ENCODE measurements at places on chromosomes 11 and 22. TPM values are rescaled to one million over a fixed set of nuclear protein-coding genes. Genes with fewer than 3 reads are reported as not detected.

DNA sequence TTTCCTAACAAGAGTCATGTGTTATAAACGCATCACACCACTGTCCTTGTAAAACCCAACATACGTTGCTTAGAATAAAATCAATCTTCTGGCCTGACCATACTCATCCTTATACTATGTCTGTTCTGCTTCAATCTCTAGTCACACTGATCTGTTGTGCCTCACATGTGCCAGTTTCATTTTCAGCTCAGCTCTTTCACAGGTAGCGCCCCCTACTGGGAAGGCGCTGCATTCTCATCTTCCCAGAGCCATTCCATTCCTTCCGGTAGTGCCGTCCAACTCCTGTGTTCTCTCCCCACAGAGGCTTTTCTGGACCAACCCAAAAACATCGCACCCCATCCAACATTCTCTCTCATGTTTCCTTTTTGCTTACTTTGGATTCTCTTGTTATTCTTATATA is 22.2 kb downstream of the CASP5 start:
- no peak overlapping the region for H3K4me3 ChIP-seq
- peak; percentile 29 for DNase-seq
- no peaks in the 10 kb centered on the region for H3K36me3 ChIP-seq
- no peaks in the 10 kb centered on the region for H3K27me3 ChIP-seq
- no peaks in the 10 kb centered on the region for H3K4me1 ChIP-seq

DNA sequence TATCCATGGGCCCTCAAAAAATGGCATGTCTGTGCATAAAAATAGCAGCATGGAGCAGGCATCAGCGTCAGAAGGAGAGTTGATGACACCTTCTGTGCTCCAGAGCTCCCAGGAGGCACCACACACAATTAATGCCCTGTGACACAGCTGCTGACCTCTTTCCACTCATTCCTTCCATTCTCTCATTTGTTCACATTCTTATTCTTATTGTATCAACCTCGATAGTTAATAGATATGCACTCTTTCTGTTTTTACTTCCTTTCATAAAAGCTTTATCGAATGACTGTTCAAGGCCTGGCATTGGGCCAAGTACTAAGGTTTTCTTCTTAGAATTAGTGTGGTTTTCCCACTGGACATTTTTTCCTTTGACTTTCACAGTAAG is 266.0 kb upstream of the MTNR1B start:
- H3K36me3 ChIP-seq: no peaks in the 10 kb centered on the region
- DNase-seq: no peak
- no peaks in the 10 kb centered on the region for H3K4me1 ChIP-seq

GRCh38 chr11:66580803-66581202 is 12.1 kb downstream of the CCDC87 start:
- H3K4me3 ChIP-seq: no peak overlapping the region
- H3K27ac ChIP-seq: no peak overlapping the region
- H3K36me3 ChIP-seq: no peaks in the 10 kb centered on the region
- H3K27me3 ChIP-seq: peaks cover 1% of the 10 kb centered on the region

GRCh38 chr11:66933531-66933930 is 24.7 kb downstream of the PC start:
- no peaks in the 10 kb centered on the region for H3K36me3 ChIP-seq
- no peak overlapping the region for H3K4me3 ChIP-seq
- DNase-seq: no peak
- H3K4me1 ChIP-seq: no peaks in the 10 kb centered on the region
- H3K27ac ChIP-seq: no peak overlapping the region

GRCh38 chr11:105071089-105071732 is 26.1 kb upstream of the CARD16 start:
- H3K4me3 ChIP-seq: no peak overlapping the region
- no peaks in the 10 kb centered on the region for H3K4me1 ChIP-seq
- DNase-seq: no peak
- no peak overlapping the region for H3K27ac ChIP-seq

DNA sequence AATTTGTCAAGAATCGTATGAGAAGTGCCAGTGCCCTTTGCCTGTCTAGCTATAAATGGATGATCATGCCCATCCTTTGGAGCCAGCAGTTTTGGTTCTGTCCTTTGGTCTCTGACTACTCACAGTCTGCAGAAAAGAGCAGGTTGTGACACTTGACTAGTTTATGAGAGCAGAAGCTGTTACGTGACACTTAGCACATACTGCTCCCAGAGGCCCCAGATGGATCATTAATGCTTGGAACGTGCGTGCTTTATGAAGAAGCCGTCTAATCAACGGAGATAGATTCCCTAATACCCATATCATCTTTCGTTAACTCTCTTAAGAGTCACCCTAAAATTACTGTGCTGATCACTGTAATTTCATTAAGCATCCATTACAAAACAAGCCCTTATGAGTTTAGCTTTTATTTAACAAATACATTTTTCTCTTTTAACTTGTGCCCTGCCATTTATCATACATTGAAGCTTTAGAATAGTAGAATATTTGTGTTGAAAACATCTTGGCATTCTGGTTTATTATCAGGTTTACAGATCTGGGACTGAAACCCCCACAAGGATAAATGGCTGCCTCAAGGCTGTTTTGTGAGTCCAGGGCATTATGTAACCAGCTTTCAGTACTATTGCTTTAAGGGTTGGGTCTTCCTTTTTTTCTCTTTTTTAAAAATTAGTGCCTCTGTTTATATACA is 47.0 kb upstream of the ADORA2A start:
- H3K36me3 ChIP-seq: no peaks in the 10 kb centered on the region
- H3K27ac ChIP-seq: no peak overlapping the region
- no peaks in the 10 kb centered on the region for H3K27me3 ChIP-seq
- no peak for DNase-seq

DNA sequence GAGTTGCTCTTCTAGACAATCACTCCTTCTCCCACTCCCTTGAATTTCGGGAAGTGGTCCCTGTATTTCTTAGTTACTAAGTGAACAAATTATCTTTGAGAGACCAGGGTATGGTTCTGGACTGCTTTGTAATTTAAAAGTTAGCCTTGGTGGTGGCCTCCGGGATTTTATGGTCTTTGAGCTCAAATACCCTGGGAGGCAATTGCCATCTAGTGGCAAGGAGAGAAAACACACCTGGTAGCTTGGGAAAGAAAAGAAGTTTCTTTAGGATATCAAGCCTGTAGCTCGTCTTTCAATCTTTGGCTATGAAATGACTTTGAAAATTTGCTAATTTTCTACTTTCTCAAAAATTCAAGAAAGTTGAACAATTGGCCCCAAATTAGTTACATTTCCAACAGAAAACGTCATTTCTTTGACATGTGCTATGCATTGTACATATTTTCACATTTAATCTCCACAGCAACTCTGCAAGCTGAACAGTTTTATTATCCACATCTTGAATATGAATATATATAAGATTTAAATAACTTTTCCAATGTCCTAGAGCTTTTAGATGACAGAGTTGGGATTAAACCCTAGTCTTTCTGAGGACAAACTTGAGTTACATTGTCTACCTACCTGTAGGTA is 39.1 kb downstream of the MMP27 start:
- DNase-seq: peak; percentile 18
- no peak overlapping the region for H3K27ac ChIP-seq
- H3K4me1 ChIP-seq: no peaks in the 10 kb centered on the region

GRCh38 chr11:75642402-75643113 is 26.3 kb downstream of the MAP6 start:
- H3K4me3 ChIP-seq: no peak overlapping the region
- H3K36me3 ChIP-seq: no peaks in the 10 kb centered on the region
- H3K27ac ChIP-seq: no peak overlapping the region
- no peak for DNase-seq
- H3K27me3 ChIP-seq: no peaks in the 10 kb centered on the region

- no peak for DNase-seq
- H3K36me3 ChIP-seq: no peaks in the 10 kb centered on the region
- peak overlapping the region; percentile 63 for H3K27ac ChIP-seq
- H3K4me1 ChIP-seq: no peaks in the 10 kb centered on the region
Observed at GRCh38 chr22:22892096-22893052, 4.8 kb downstream of the IGLL5 start.

- no peaks in the 10 kb centered on the region for H3K27me3 ChIP-seq
- H3K4me1 ChIP-seq: peaks cover 7% of the 10 kb centered on the region
- H3K27ac ChIP-seq: peak overlapping the region; percentile 56
- peak; percentile 27 for DNase-seq
- no peaks in the 10 kb centered on the region for H3K36me3 ChIP-seq
Observed at GRCh38 chr11:13440100-13440855, 22.7 kb downstream of the BTBD10 start.

DNA sequence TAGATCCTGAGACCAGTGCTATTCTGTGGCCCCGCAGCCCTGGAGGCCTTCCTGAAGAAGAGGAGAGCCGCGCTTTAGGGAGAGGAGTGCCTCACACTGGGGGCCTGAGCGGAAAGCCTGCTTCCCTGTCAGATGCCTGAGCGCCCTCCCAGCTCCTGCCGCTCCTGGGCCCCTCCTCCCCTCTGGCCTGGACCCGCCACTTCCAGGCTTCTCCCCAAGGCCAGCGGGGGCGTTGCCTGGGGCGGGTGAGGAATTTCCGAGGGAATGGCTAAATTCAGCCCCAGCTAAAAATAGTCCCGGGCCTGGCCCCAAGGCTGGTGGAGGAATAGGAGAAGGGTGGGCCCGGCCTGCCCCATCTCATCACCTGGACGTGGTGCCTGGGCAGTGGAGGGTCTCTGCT is 15.4 kb downstream of the ARHGEF17 start:
- peaks cover 50% of the 10 kb centered on the region for H3K4me1 ChIP-seq
- peak overlapping the region; percentile 99 for H3K27ac ChIP-seq
- no peak overlapping the region for H3K4me3 ChIP-seq
- peak; percentile 64 for DNase-seq
- no peaks in the 10 kb centered on the region for H3K27me3 ChIP-seq

DNA sequence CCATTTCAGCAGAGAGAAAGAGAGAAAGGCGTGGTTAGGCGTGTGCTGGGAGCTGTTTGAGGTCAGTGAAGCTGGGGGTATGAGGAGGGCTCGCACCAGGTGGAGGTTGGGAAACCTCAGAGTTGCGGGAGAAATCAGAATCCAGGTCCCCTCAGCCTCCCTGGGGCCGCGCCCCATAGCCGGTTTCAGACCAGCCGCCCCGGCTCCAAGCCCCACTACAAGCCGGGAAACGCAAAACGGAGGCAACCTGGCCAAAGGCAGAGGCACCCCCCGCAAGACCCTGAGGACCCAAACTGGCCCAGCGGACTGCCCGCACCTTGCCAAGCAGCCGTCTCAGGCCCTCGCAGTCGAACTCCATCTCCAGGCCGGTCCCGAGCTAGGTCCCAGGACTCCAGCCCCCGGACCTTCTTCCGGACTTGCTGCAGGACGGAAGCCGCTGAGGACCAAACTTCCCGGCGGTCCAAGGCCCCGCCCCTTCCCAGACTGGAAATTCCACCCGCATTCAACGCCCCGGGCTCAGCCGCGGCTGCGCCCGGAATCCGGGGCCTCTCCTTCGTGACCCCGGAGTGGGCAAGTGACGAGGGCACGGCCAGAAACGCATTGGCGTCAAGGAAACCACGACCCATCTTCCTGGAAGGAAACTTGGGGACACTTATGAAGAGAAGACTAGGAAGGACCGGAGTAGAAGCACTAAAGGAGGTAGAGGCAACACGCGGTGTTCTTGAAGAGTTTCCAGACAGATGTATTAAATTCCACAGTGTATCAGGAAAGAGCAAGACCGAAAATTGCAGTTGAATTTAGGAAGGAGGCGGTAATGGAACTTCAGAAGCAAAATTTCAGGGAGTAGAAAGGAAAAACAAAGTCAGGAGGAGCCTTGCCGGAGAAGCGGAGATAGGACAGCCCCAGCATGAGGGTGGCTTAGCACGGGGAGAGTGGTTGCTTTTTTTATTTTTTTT is at the start of gene UEVLD:
TSS of gene UEVLD (minus strand) at position 438 of the 956 bp plus-strand sequence. CDS start at position 358, 80 bp downstream.
- H3K4me3 ChIP-seq: peak within 1 kb of the TSS; percentile 73
- H3K27ac ChIP-seq: peak within 1 kb of the TSS; percentile 94
- peak; percentile 91 for DNase-seq
- H3K4me1 ChIP-seq: peaks cover 29% of the 10 kb centered on the region
- H3K36me3 ChIP-seq: no peaks in the 10 kb centered on the region

OR52I1 gene
- total RNA-seq: not detected

MMP11 gene
- total RNA-seq: 1.7 TPM

E2F8 gene
- total RNA-seq: 0.64 TPM

CNIH2 gene
- not detected for total RNA-seq

MS4A4A gene
- total RNA-seq: 11.3 TPM

ZNF215 gene
- 1.1 TPM for total RNA-seq

TIRAP gene
- total RNA-seq: 20.6 TPM

ACCS gene
- total RNA-seq: 88.3 TPM
